Neural crest cell (in vitro differentiated cells): ENCODE measurements at places on chromosomes 3 and 15. TPM values are rescaled to one million over a fixed set of nuclear protein-coding genes. Genes with fewer than 3 reads are reported as not detected.

AGBL1 gene
- total RNA-seq, result 0.05 and 0.07 TPM in 2 replicates

SCG5 gene
- total RNA-seq, result 25.1 and 28.9 TPM in 2 replicates

C3orf85 gene
- not detected in 2 replicates for total RNA-seq

ARHGEF26 gene
- 17.4 and 19.3 TPM in 2 replicates for total RNA-seq

MAGEL2 gene
- 11.9 and 13.1 TPM in 2 replicates for total RNA-seq

ARPP19 gene
- total RNA-seq, result 208 and 213 TPM in 2 replicates

CCR9 gene
- not detected in 2 replicates for total RNA-seq

SEMA6D gene
- 11.1 and 11.8 TPM in 2 replicates for total RNA-seq

GOLGA8G gene
- total RNA-seq, result not detected in 2 replicates

C3orf20 gene
- total RNA-seq, result 0.14 TPM in 1 of 2 replicates, not detected in the other

FYTTD1 gene
- total RNA-seq, result 50.0 and 52.5 TPM in 2 replicates

GOLGA6B gene
- not detected in 2 replicates for total RNA-seq

CYFIP1 gene
- total RNA-seq, result 115 and 116 TPM in 2 replicates

OR5AC2 gene
- total RNA-seq, result not detected in 2 replicates

ZNF660 gene
- 26.1 and 29.8 TPM in 2 replicates for total RNA-seq

RAD51 gene
- 28.9 and 29.2 TPM in 2 replicates for total RNA-seq

DNAH1 gene
- total RNA-seq, result 2.4 and 3.2 TPM in 2 replicates

PLD1 gene
- total RNA-seq, result 0.89 and 0.93 TPM in 2 replicates

BUB1B gene
- total RNA-seq, result 95.8 and 96.6 TPM in 2 replicates

UPK1B gene
- total RNA-seq, result not detected in 2 replicates

MON1A gene
- total RNA-seq, result 11.5 and 13.1 TPM in 2 replicates

FSD2 gene
- 0.05 TPM in 1 of 2 replicates, not detected in the other for total RNA-seq

P2RY13 gene
- not detected in 2 replicates for total RNA-seq

ZMYND10 gene
- 2.3 and 2.5 TPM in 2 replicates for total RNA-seq

ZIC1 gene
- 54.3 and 64.5 TPM in 2 replicates for total RNA-seq

RAB8B gene
- total RNA-seq, result 51.0 and 58.4 TPM in 2 replicates

FANCD2OS gene
- not detected in 2 replicates for total RNA-seq

CHRD gene
- total RNA-seq, result 3.2 and 4.0 TPM in 2 replicates

PDCD6IP gene
- 142 and 150 TPM in 2 replicates for total RNA-seq

IMPG2 gene
- total RNA-seq, result 0.40 and 0.52 TPM in 2 replicates

TP63 gene
- 0.21 TPM in 1 of 2 replicates, not detected in the other for total RNA-seq

AHSG gene
- 0.30 TPM in 1 of 2 replicates, not detected in the other for total RNA-seq

GHSR gene
- not detected in 2 replicates for total RNA-seq
